ENCODE measurements at places on chromosomes 6 and 20. TPM values are rescaled to one million over a fixed set of nuclear protein-coding genes. Genes with fewer than 3 reads are reported as not detected.

The ABHD16B gene
- 0.22 TPM for total RNA-seq

The FKBP1A gene
- total RNA-seq, result 228 TPM

The NOX3 gene
- total RNA-seq, result not detected

The SLC17A1 gene
- 0.29 TPM for total RNA-seq

The TBX18 gene
- total RNA-seq, result not detected

The PBOV1 gene
- total RNA-seq, result not detected

DNA sequence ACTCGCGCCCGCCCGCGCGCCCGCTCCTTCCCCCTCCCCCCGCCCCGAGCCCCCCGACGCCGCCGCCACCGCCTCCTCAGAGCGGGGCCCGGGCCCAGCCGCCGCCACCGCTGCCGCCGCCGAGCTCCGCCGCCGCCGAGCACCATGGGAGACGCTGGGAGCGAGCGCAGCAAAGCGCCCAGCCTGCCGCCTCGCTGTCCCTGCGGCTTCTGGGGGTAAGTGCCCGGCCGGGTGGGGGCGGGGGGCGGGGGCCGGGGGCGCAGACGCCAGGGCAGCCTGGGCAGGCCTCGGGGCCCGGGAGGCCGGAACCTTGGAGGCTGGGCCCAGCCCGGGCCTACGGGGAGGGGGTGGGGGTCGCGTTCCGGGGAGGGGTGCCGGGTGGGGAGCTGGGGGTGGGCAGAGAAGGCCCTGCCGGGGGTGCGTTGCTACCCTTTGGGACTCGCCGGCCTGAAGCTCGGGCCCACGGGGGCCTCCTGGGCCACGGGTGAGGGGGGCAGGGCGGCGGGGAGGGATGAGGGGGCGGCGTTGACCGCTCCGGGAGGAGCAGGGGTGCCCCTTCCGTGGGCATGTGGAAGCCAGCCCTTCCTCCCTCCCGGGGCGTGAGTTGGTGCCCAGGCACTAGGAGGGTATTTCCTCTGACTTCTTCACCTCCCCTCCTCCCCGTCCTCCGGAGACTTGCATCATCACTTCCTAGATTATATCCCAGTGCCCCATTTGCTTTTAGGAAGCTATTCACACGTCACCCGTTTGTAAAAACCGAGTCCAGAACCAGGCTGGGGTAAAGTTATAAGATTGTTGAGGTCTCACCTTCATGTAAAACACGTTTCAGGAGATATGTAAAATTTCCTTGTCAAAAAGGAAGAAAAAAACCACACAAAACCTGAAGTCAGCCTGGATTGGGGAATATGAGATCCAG is 533 bp downstream of the ZFAND3 start:
- no peaks in the 10 kb centered on the region for H3K27me3 ChIP-seq
- peak overlapping the region; percentile 99 for H3K4me3 ChIP-seq
- peak; percentile 56 for DNase-seq
- peaks cover 3% of the 10 kb centered on the region for H3K36me3 ChIP-seq
- H3K4me1 ChIP-seq, result peaks cover 61% of the 10 kb centered on the region

DNA sequence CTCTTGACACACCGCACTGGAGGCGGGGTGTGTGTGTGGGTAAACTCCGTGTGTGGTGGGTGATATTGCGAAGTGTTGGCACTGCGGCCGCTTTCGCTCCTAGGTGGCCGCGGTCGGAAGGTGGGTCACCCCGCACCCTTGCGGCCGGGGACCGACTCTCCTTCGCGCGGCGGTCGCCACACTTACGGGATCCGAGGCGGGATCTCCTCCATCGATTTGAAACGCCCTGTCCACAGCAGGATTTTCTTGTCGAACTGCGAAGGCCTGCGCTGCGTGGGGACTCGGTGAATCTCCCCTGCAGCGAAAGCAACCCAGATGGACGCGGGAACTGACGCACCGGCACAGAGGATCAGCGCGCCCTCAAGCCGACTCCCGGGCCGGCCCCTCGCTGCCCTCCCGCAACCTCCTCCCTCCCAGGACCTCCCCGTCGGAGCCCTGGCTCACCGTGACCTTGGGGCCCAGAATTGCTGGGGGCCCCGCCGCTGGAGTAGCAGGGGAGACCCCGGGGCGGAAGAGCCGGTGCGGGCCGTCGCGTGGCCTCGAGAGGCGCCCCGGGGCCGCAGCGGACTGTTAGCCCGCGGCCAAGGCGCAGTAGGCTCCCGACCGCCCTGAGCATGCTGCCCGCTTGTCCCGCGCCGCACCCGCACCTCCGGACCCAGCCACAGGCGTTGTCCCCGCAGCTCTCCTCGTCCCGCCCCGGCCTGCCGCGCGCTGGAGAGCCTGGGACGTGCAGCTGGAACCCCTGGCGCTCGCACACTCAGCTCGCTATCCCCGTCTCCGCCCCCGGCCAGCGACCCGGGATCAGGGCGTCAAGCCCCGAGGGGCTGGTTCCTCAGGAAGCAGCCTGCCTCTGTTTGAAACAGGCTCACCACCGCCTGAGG is at the start of gene FAM162B:
TSS of gene FAM162B (minus strand) at position 759 of the 881 bp plus-strand sequence. CDS start at position 616, 143 bp downstream.
- H3K27ac ChIP-seq, result no peak within 1 kb of the TSS
- H3K36me3 ChIP-seq, result peaks cover 4% of the 10 kb centered on the region
- peaks cover 8% of the 10 kb centered on the region for H3K4me1 ChIP-seq
- peaks cover 54% of the 10 kb centered on the region for H3K27me3 ChIP-seq
- peak; percentile 14 for DNase-seq
- H3K4me3 ChIP-seq, result peak within 1 kb of the TSS; percentile 89

DNA sequence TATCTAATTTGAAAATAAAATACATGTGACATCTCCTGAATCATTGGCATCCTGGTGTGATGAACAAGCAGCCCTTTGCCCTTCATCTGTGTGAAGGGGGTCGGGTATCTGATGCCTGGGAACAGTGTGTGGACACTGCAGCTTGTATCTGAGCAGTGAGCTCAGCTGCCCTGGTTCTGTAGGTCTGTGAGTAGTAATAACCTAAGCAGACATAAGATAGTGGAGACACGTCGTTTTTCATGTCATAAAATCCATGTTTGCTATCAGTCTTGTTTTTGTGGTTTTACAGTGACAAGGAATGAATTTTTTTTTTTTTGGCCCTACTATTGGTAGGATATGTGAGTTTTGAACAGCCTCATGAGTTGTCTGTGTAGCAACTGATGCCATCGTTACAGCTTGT is 133.0 kb downstream of the JARID2 start:
- peak overlapping the region; percentile 22 for H3K27ac ChIP-seq
- no peaks in the 10 kb centered on the region for H3K27me3 ChIP-seq
- DNase-seq, result no peak
- H3K36me3 ChIP-seq, result peaks cover 21% of the 10 kb centered on the region

DNA sequence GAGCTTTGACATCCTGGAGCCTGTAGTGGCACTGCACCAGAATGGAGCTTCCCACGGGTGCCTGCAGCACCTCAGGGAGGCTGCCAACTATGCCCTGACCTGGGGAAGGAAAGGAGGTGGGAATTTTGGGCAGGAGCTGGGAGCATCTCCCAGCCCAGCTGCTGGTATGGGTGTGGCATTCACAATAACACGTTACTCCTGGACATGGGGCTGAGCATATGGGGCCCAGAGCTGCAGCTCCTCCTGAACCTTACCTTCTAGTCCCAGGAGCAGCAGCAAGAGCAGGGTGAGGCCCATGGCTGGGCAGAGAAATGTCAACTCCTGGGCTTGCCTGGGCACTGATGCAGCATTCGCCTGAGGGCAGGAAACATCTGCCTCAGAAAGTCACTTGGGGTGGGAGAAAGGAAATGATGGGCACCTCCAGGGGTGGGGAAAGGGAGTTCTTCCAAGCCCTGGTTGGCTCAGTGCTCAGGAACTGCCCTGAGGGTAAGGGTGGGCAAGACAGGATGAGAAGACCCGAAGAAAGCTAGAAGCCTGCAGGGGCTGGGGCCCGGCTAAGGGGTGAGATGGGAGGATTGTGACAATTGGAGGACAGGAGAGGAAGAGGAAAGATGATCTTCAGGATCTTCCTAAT is at the start of gene TREML1:
TSS of gene TREML1 (minus strand) at position 356 of the 634 bp plus-strand sequence. CDS start at position 297, 59 bp downstream.
- no peaks in the 10 kb centered on the region for H3K4me1 ChIP-seq
- no peaks in the 10 kb centered on the region for H3K36me3 ChIP-seq
- DNase-seq, result no peak

- peaks cover 1% of the 10 kb centered on the region for H3K36me3 ChIP-seq
- no peaks in the 10 kb centered on the region for H3K27me3 ChIP-seq
- H3K4me3 ChIP-seq, result no peak overlapping the region
Observed at GRCh38 chr6:31144296-31144969, 5.6 kb upstream of the PSORS1C2 start.

DNA sequence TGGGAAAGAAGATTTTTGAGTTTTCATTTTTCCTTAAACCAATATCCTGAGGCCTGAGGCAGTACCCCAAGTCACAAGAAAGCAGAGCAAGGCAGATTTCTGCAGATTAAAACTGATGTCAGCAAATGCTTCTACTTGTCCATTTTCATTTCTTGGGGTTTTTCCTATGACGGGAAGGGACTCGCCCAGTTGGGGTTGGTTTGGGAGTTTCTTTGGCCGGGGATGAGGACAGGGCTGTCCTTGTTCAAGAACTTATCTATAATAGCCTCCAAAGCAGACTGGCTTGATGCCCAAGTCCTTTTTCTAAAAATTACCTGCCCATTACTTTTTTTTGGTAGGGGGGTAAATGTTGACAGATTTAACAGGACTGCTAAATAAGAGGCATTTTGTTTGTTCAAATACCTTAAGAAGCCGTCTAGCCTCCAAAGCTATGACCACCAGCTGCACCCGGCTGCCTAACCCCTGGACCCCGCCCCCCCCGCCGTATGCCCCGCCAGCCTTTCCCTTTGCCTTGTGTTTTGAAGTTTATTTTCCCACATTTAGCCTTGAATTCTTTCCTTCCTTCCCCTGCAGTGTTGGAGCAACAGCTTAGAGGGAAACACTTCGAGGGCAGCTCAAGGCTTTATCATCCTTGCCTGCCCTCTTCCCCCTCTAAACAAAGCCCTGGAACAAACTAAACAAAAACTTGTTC is 2.5 kb downstream of the KCNK5 start:
- peak overlapping the region; percentile 84 for H3K4me3 ChIP-seq
- H3K4me1 ChIP-seq, result peaks cover 65% of the 10 kb centered on the region
- H3K27me3 ChIP-seq, result no peaks in the 10 kb centered on the region
- DNase-seq, result no peak
- peaks cover 13% of the 10 kb centered on the region for H3K36me3 ChIP-seq

DNA sequence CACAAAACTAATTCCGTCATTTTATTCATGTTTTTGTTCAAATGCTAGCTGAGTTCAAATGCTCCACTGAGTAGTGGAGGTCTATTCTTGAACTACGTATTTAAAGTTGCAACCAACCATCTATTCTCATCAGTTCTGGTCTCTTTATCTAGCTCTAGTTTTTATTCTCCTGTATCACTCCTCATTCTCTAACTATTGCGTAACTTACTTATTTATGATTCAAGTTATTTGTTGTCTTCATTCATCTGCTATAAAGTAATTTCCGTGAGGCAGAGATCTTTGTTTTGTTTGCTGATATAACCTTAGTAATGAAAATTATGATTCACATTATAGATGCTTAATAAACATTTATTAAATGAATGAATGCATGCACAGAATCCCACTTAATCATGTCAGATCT is 221.6 kb upstream of the ASCC3 start:
- H3K27me3 ChIP-seq, result peaks cover 14% of the 10 kb centered on the region
- no peaks in the 10 kb centered on the region for H3K36me3 ChIP-seq

- no peaks in the 10 kb centered on the region for H3K27me3 ChIP-seq
- DNase-seq, result no peak
- H3K27ac ChIP-seq, result peak overlapping the region; percentile 24
- peaks cover 30% of the 10 kb centered on the region for H3K4me1 ChIP-seq
Observed at GRCh38 chr20:1696521-1697209, 39.1 kb upstream of the SIRPG start.

DNA sequence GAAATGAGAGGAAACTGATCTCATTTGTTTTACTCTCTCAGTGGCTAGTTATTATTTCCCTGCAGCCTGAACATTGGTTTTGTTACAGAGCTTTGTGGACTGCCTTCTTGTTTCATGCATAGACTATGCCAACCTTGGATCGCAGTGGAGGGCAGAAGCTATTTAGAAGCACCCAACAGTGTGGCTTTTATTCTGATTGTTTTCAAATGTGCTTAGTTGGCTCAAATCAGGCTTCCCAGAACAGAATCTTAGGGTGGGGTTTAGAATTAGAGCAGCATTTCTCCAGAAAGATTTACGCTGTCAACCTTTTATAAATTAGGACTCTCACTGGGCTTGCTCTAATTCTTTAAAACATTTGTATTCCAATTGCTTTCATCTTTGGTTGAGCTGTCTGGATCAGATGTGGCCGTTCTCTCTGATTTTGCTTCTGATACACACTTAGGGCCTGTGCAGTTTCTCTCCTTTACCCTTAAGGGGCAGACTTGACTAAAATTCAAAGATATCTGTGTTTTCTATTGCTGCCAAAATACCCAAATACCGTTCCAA is 210.3 kb downstream of the BCKDHB start:
- DNase-seq, result no peak
- H3K27me3 ChIP-seq, result no peaks in the 10 kb centered on the region
- H3K4me1 ChIP-seq, result no peaks in the 10 kb centered on the region
- H3K36me3 ChIP-seq, result peaks cover 3% of the 10 kb centered on the region
- H3K27ac ChIP-seq, result no peak overlapping the region

- H3K4me1 ChIP-seq, result peaks cover 56% of the 10 kb centered on the region
- peak overlapping the region; percentile 83 for H3K4me3 ChIP-seq
- H3K27ac ChIP-seq, result peak overlapping the region; percentile 92
- H3K27me3 ChIP-seq, result no peaks in the 10 kb centered on the region
- H3K36me3 ChIP-seq, result peaks cover 1% of the 10 kb centered on the region
Observed at GRCh38 chr6:41200296-41200900, 551 bp downstream of the TREML2 start.

GRCh38 chr6:10968776-10969175 is 75.3 kb downstream of the ELOVL2 start:
- H3K27ac ChIP-seq, result no peak overlapping the region
- H3K4me1 ChIP-seq, result no peaks in the 10 kb centered on the region
- no peak for DNase-seq
- H3K36me3 ChIP-seq, result no peaks in the 10 kb centered on the region
- H3K4me3 ChIP-seq, result no peak overlapping the region

- no peak for DNase-seq
- peaks cover 21% of the 10 kb centered on the region for H3K27me3 ChIP-seq
- H3K36me3 ChIP-seq, result no peaks in the 10 kb centered on the region
Observed at GRCh38 chr20:1833728-1834726, 61.2 kb upstream of the SIRPA start.

- H3K4me3 ChIP-seq, result no peak overlapping the region
- no peak overlapping the region for H3K27ac ChIP-seq
- H3K36me3 ChIP-seq, result no peaks in the 10 kb centered on the region
- no peaks in the 10 kb centered on the region for H3K27me3 ChIP-seq
- no peaks in the 10 kb centered on the region for H3K4me1 ChIP-seq
- no peak for DNase-seq
Observed at GRCh38 chr6:139940741-139941729, 566.6 kb upstream of the CITED2 start.

- H3K27ac ChIP-seq, result no peak overlapping the region
- H3K27me3 ChIP-seq, result no peaks in the 10 kb centered on the region
- H3K36me3 ChIP-seq, result no peaks in the 10 kb centered on the region
- no peaks in the 10 kb centered on the region for H3K4me1 ChIP-seq
- H3K4me3 ChIP-seq, result no peak overlapping the region
Observed at GRCh38 chr6:128039543-128039942, 138.7 kb upstream of the THEMIS start.

Data from activated T-cell treated with anti-CD3 and anti-CD28 coated beads, Interleukin-2, amount 50 U/mL, for 72 hours (primary cell).